Progenitor cell of endocrine pancreas (in vitro differentiated cells): ENCODE measurements at places on chromosomes 5 and 9. TPM values are rescaled to one million over a fixed set of nuclear protein-coding genes. Genes with fewer than 3 reads are reported as not detected.
A peak's percentile ranks its signal among the peaks of the same experiment; 100 is the strongest.

The PBX3 gene
- total RNA-seq: 37.7 and 43.3 TPM in 2 replicates

The EPB41L4B gene
- 7.7 and 7.8 TPM in 2 replicates for total RNA-seq

GRCh38 chr5:59943452-59944113 lies 50.1 kb upstream of the PDE4D start:
- DNase-seq: no peak

DNA sequence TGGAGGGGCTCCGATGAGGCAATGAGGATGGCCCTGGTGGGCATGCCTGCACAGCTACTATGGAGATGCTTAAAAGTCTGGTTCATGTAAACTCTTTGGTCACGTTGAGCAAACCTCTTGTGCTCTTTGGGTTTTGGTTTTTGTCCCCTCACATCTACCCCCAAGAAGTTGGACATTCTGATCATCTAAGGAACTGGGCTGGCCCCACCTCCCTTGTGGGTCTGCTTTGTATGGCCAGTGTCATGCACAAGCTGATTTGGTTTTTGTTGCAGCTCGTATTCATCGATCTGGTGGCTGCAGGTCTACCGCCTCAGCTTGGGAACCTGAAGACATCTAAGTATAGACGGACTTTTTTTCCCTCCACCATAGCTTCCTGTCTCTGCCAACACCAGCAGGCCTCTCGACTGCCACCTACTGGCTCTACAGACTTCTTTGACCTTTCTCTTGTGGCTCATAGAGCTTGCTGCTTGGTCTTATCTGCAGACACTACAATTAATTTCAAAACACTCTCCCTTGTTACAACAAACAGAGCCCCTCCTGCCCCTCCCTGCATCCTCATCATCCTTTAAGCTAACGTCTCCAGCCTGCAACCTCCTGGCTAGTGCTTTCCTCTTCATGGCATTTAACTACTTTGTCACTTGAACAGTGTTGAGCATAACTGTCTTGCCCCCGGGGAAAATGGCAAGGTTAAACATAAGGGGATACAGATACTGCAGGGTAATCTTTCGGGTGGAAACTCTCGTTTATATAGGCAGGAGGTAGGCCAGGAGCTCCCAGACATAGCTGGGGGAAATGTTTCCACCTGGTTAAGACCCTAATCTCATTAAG lies 34.5 kb downstream of the TSTD2 start:
- DNase-seq: peak; percentile 59
